ENCODE measurements at places on chromosomes 6 and 20.

- no peak for DNase-seq
Observed at GRCh38 chr20:46035713-46036112, 6.7 kb downstream of the SLC12A5 start.

DNA sequence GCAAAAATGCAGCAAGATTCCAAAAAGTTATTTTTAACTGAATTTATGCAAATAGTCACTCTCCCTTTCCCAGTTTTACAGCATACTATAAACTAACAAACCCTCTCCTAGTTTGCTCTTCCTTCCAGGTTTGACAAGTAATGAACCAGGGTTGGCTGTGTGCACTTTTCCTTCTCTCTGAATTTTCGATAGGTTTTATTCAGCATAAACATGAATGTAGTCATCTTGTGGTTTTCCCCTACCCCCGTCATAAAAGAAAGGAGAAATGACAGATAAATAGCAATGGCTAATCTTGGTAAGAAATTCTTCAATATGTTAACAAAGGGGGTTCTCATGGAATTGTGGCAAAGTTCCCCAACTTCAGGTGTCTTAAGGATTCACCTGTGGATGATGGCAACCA, 26.3 kb downstream of the PRDM1 start:
- no peak for DNase-seq

- no peak for DNase-seq
Observed at GRCh38 chr6:145562771-145563615, 172.3 kb downstream of the EPM2A start.

DNA sequence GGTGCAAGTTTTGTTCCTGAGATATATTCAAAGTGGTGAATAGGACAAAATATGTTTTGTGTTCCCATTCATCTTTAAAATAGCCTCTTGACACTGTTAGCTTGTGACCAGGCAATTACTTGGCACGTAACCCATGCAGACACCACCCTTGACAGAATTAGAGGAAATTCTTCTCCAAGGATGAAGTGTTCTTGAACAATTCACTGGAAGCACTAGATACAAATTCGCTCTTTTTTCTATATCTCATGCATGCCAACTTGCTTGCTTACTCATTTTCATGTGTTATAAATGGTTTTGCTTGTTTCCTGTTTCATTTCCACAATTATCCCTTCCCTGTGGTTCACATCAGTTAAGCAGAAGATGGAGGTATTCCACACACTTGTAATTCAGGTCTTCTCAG, 105.2 kb upstream of the MAN1A1 start:
- no peak for DNase-seq

DNA sequence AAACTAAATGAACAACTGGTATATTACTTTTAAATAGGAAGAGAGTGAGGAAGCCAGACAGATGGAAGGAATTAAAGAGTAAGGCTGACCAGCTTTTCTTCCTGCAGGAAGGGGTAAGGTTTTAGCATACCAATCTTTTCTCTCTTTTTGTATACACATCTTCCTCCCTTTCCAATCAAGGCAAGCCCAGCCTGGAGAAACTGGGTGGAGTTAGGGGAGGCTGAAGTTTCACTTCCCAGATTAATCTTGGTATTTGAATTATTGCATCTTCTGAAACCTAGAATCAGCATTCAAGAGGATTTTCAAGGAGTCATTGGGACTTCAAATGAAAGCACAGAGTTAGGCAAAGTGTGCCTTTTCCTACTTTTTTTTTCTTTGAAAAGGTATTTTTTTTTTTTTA, 33.1 kb downstream of the TMEM14A start:
- DNase-seq: no peak

DNA sequence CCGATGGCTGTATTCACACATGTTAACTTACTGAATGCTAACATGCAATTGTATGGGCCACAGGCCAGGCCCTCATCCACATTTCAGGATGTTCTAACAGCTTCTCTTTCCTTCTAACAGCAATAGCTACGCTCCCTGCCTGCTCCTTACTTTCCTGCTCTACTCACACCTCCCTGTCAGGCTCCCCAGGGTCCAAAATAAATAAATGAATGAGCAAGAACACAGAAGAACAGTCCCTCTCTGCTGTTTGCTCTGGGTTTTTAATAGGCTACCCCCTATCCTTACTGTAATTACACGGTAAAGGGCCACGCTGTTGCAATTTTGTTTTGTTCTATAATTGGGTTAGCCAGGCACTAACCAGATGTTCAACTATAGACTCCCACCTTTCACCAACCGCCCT, 135.6 kb downstream of the GMDS start:
- no peak for DNase-seq

- DNase-seq: no peak
Observed at GRCh38 chr6:42316981-42317380, 99.3 kb upstream of the MRPS10 start.

GRCh38 chr6:133184798-133185372, 56.3 kb upstream of the EYA4 start:
- DNase-seq: no peak

- no peak for DNase-seq
Observed at GRCh38 chr6:95145457-95145856, 431.9 kb upstream of the MANEA start.

DNA sequence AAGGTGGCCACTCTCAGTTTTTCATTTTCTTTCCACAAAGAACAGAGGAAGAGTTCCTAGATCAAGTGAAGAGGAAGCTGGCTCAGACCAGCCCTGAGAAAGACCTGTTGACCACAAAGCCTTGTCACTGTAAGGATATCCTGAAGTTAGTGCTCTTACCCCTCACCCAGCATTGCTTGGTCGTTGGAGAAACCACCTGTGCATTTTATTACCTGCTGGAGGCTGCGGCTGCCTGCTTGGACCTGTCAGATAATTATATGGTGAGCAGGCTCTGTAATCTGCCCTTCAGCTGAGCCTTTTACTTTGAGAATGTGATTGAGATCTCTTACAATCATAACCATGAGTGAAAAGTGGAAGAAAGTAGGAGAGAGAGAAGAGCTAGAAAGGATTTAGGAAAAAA, 21.9 kb downstream of the TREML1 start:
- DNase-seq: no peak

DNA sequence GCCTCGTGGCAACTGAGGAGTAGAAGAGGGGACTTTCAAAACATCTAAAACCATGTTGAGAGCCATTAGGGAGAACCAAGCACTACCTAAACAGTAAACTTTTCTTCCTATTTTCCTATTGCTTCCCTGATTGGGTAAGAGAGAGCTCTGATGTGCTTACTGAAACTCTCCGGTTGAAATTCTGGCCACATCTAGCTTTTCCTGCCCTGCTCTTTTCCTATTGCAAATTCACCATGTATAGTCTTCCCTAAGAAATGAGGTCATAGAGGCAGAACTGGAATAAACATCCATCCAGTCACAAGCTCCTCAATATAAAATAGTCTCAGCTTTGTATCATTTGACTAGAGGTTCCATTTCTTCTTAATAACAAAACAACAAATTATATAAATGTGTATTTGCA, 199.5 kb upstream of the CNR1 start:
- DNase-seq: no peak

DNA sequence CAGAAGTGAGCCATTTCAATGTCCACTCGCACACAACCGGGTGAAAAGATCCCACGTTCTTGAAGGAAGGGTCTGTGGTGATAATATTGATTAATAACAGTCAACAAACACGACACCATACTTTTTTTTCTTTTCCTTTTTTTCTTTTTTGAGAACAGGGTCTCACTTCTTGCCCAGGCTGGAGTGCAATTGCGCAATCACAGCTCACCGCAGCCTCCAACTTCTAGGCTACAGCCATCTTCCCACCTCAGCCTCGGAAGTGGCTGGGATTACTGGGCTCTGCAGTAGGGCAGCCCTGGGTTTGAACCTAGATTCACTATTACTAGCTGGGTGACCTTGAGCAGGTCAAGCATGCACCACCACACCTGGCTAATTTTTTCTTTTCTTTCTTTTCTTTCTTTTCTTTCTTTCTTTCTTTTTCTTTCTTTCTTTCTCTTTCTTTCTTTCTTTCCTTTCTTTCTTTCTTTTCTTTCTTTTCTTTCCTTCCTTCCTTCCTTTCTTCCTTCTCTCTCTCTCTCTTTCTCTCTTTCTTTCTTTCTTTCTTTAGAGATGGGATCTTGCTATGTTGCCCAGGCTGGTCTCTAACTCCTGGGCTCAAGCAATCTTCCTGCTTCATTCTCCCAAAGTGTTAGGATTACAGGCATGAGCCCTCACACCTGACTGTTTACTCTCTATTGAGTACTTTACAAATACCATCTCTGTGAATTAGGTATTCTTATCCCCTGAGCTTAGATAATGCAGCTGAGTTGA, 123.9 kb downstream of the SNX5 start:
- DNase-seq: no peak

DNA sequence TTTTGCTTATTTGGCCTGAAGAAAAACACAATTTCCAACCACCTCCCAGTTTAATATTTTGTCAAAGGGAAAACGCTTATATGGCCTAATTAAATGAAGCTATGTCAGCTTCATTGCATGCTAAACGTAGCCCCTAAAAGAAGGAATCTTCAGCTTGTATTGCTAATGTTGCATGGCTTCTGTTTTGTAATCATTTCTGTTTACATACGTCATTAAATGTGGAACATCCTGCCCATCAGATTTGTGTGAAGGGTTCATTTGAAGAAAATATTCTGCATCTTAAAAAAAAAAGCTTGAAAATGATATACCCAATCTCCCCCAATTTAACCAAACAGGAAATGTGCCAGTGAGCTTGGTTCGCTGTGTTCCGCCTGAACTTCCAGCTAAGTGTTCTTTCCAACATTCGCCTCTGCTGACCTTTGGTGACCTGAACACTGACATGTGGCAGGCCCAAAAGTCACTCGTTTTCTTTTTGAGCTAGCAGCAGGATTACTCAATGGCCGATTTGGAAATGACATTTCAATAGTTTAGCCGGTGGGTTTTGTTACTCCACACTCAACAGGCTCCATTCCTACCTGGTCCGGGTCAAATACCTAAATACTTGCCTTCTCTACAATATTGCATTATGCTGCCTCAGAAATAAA, 12.7 kb upstream of the SIRT5 start:
- no peak for DNase-seq

- no peak for DNase-seq
Observed at GRCh38 chr6:90107771-90108282, 188.8 kb downstream of the BACH2 start.

- DNase-seq: no peak
Observed at GRCh38 chr6:70905742-70906141, 51.1 kb downstream of the B3GAT2 start.

DNA sequence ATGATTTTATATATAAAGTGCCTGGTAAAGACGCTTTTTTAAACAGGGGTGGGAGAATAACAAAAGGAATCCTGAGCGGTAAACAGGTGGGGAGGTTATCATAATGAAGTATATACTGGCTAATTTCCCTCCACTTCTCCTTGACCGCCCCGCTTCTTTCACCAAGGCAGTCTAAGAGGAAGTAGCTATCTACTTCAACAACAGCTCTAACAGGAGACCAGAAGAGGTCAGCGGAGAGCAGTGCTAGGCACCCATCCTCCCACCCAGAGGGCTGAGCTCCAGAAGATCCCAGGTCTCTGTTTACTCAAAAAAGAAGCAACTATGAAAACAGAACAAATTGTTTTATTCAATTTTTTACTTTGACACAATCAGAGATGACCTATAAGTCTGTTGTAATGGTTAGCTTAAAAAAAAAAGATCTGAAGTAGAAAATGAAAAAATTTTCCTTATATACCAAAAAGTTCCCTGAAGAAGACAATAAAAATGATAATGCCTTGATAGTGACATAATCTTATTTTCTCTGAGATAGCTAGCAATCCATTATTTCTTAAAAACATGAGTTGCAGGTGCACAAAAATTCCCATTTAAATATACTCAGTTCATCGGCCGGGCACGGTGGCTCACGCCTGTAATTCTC, 141.1 kb downstream of the PDSS2 start:
- DNase-seq: no peak

GRCh38 chr6:114936080-114936479, 593.3 kb upstream of the HS3ST5 start:
- DNase-seq: no peak

GRCh38 chr6:164183556-164184123, 769.1 kb downstream of the QKI start:
- no peak for DNase-seq

GRCh38 chr6:27836783-27837624, 75.2 kb downstream of the OR2B2 start:
- DNase-seq: no peak

DNA sequence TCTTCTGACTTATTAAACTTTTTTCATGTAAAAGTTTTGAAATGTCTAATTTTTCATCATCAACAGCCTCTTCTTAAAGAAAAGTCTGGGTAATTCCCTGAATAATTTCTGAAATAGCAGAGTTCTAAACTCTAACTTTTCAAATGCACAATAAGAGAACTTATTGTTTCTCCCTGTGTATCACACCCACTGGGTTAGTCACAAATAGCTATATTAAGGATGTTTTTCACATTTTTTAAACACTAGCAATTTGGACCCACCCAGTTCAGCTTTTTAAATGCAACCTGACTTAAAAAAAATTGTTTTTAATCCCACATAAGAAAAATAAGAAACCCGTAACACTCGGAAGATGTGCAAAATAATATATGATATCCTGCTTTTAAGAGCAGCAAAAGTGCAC, 61.4 kb upstream of the UTRN start:
- no peak for DNase-seq

GRCh38 chr20:36390719-36391415, 84.7 kb downstream of the DLGAP4 start:
- DNase-seq: no peak

GRCh38 chr20:59743767-59744485, 139.6 kb downstream of the PHACTR3 start:
- no peak for DNase-seq

DNA sequence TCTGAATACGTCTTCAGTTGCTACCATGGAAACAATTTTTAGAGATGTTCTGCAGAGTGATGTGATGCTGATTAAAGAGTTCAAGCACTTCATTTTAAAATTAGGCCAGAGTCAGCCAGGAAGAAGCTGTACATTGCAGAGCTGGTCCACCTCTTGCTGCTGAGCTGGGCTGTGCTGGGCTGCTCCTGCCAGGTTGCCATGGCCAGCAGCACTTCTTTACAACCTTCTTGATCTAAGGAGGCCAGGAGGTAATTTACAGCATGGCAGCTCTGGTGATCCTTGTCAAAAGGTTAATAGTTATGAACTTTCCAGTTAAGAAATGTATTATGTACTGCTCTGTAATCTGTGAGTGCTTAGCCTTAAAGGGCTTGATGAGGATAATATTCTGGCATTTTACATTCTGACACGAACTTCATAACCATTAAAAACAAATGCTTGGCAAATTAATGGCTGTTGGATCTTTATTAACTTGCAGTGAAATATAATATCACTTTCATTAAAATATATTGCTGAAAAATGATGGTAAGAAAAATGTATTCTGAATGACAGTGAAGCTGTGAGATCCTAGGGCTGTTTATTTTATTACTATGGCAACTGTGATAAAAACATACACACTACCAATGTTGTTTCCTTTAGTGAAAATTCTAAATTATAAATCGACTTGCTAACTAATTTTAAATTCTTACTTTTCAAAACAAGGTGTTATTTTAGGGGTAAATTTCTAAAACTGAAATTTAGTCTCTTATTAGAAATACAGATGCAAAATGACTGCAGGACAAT, 259.7 kb downstream of the RFPL4B start:
- DNase-seq: no peak

GRCh38 chr6:35498422-35499067, 1.7 kb upstream of the TEAD3 start:
- no peak for DNase-seq

GRCh38 chr6:30510419-30511168, 21.3 kb downstream of the HLA-E start:
- no peak for DNase-seq

GRCh38 chr6:162251257-162251656, 476.3 kb downstream of the PRKN start:
- no peak for DNase-seq
